ENCODE measurements at places on chromosomes 13 and 19.

- no peak for DNase-seq
These were observed 136.5 kb downstream of the RAP2A start for GRCh38 chr13:97570442-97570841.

GRCh38 chr13:34577051-34577450 is 365.0 kb upstream of the NBEA start:
- DNase-seq: no peak

GRCh38 chr13:39397896-39398265 is 205.1 kb downstream of the LHFPL6 start:
- no peak for DNase-seq

GRCh38 chr19:3463714-3464586 is 16.4 kb downstream of the SMIM24 start:
- DNase-seq: no peak

- no peak for DNase-seq
These were observed 2.8 kb downstream of the ZNF429 start for GRCh38 chr19:21508198-21508597.

DNA sequence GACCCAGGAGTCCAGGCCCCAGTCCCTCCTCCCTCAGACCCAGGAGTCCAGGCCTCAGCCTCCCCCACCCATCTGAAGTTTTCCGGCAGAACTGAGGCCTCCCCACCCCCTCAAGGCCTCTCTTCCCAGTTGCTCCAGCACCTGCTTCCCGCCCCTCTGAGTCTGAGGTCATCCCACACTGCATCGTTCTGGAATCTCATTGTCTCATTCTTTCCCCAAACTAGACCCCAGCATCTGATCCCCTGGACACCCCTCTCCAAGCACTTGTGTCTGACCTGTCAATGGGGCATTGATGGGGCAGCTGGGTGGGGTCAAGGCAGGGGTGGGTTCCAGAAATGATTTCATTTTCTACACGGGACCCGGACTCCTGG is 793 bp upstream of the SBK2 start:
- no peak for DNase-seq

GRCh38 chr13:92362717-92363116 is 863.9 kb upstream of the GPC6 start:
- no peak for DNase-seq
